ENCODE measurements at places on chromosomes 12 and 14. TPM values are rescaled to one million over a fixed set of nuclear protein-coding genes. Genes with fewer than 3 reads are reported as not detected.

ARHGEF25 gene
- 0.15 TPM for total RNA-seq

ITPR2 gene
- 113 TPM for total RNA-seq

FAM90A1 gene
- 0.17 TPM for total RNA-seq

CLEC6A gene
- not detected for total RNA-seq
